Naive B cell (primary cell): ENCODE measurements at places on chromosomes 16 and 17. TPM values are rescaled to one million over a fixed set of nuclear protein-coding genes. Genes with fewer than 3 reads are reported as not detected.

C17orf113 gene
- polyA plus RNA-seq: 0.13 TPM

CCL8 gene
- not detected for polyA plus RNA-seq

GRCh38 chr17:16649585-16649984 lies 4.1 kb downstream of the ZNF624 start:
- no peak for DNase-seq

GRCh38 chr17:39165841-39166349 lies at the start of gene ARL5C:
TSS of gene ARL5C (minus strand) at chr17:39166161. CDS start at chr17:39165760, 401 bp downstream.
- DNase-seq: no peak

DNA sequence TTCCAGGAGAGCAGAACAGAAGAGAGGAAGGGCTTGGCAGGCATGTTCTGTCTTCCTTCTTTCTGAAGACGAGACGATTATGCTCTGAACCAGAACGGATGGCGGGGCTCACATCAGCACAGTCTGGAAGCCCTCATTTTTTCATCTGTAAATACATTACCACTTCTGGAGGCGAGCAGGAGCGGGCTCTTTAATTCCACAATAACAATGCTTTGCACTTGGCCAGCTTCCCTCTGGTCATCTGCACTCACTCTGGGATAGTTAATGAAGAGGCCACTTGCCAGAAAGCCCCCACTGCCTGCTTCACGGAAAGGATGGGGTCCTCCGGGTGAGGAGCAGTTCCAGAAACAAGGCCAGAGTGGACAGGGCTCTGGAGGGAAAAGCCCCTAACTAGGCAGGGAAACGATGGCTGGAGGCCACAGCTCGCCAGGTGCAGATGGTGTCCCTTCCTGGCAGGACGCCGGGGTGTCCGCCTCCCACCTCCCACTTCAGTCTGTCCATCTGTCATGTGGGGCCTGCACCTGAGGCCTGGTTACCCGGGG lies 13.1 kb upstream of the BCAR1 start:
- no peak for DNase-seq

GRCh38 chr17:31392856-31393748 lies 1.6 kb downstream of the RAB11FIP4 start:
- no peak for DNase-seq
